ENCODE measurements at places on chromosomes 5 and 9. TPM values are rescaled to one million over a fixed set of nuclear protein-coding genes. Genes with fewer than 3 reads are reported as not detected.

The IFNB1 gene
- total RNA-seq, result not detected

The HK3 gene
- 0.55 TPM for total RNA-seq

The FEM1C gene
- 19.1 TPM for total RNA-seq

The COQ4 gene
- total RNA-seq, result 45.6 TPM

The DNAJC25 gene
- 3.5 TPM for total RNA-seq

The LPAR1 gene
- total RNA-seq, result not detected

The OR13D1 gene
- not detected for total RNA-seq

The LIFR gene
- not detected for total RNA-seq
